ENCODE measurements at places on chromosomes 11 and 22.

- no peak for DNase-seq
These were observed 12.9 kb upstream of the FAT3 start for GRCh38 chr11:92211576-92212167.

- peak; percentile 46 for DNase-seq
These were observed 680.9 kb upstream of the ANO5 start for GRCh38 chr11:21511835-21512440.

GRCh38 chr22:30795118-30795517, 100.4 kb downstream of the OSBP2 start:
- DNase-seq: no peak

DNA sequence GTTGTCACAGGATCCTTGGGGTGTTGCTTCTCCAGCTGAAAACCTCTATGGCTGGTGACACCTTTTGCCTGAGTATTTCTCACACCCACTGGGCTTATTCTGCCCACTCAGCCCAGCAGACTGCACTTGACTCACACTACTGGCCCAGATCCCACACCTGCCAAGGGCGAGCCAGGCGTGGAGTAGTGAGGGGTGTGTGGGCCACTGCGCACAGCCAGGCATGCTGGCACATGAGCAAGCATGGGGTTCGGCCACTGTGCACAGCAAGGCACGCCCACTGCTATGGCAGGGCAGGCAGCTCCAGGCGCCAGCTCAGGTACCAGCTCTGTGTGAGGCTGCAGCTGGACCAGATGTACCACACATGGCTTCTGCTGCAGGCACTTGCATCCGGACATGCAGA, 116.5 kb upstream of the MTNR1B start:
- DNase-seq: no peak

- peak; percentile 91 for DNase-seq
These were observed 14.2 kb downstream of the PRR33 start for GRCh38 chr11:1877211-1878136.

GRCh38 chr11:111302298-111302697, 4.0 kb downstream of the POU2AF3 start:
- DNase-seq: no peak

DNA sequence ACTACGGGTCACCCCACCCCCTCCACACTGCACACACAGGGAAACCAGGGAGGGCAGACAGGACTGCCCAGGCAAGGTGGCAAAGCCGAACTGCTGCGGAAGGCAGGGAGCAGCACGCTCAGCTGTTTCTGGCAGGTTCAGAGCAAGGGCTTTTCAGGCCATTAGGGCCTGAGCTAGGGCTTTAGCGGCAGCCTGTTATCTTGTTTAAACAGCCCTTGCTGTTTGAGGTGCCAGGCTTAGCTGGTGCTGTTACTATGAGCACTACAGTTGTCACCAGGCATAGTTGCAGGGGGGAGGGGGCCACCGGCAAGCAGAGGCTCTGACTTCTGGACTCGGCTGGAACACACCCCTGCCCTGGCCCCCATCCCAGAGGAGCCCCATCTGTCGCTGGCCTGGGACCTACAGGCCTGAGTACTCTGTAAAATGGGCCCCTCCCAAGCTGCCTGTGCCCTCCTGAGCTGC, 34.9 kb downstream of the RSPH14 start:
- no peak for DNase-seq

- no peak for DNase-seq
These were observed 35.4 kb downstream of the SLN start for GRCh38 chr11:107676336-107677057.

- DNase-seq: no peak
These were observed 77.9 kb downstream of the BTBD10 start for GRCh38 chr11:13384908-13385640.

- DNase-seq: no peak
These were observed 1.5 kb upstream of the CACNA1I start for GRCh38 chr22:39569066-39569465.

GRCh38 chr11:31699066-31699465, 112.1 kb downstream of the PAX6 start:
- DNase-seq: no peak

GRCh38 chr22:39087098-39087497, 9.9 kb upstream of the APOBEC3H start:
- no peak for DNase-seq

GRCh38 chr11:93983542-93984195, 37.5 kb upstream of the HEPHL1 start:
- no peak for DNase-seq

DNA sequence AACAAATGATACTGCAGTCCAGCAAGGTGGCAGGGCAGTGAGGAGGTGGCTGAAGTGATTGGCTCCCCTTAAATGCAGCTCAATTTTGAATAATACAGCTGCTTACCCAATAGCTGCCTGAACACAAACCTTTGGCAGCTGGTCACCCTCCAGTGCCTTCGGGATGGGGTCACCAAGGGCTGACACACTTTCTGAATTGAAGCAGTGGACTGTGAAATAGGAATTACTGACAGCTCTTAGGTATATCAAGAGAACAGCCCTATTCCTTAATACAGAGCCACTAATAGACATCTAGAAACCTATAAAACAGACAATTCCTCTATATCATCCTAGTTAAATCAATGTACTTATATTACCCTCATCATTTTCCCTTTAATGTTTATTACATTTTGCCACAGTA, 474.2 kb upstream of the KIRREL3 start:
- no peak for DNase-seq

DNA sequence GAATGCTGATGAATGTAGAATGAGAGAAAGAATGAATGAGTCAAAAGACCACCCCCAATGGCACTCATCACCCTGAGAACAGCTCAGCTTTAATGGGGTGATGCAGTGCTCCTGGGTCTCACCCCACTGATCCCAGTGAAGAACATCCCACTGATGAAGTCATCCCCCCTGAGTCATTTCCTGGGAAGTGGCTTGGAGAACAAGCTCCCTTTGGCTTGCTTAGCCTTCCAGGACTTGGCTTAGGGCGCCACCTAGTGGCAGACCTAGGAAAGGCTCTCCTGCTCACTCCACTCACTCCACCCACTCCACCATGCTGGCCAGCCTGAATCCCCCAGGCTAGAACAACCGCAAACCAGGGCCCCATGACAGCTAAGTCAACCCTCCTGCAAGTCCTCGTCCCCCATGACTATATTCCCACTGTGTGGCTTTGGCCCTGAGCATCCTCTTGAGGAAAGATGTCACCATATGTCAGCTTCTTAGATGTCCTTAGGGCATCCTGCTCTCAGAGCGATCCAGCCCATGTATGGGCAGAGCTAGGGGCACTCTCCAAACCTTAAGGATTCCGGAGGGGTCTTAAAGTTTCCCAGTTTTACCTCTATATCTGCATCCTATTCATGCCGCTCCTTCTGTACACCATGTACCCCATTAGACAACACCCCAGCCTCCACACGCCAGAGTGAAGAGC, 17.8 kb upstream of the TMPRSS13 start:
- peak; percentile 83 for DNase-seq

DNA sequence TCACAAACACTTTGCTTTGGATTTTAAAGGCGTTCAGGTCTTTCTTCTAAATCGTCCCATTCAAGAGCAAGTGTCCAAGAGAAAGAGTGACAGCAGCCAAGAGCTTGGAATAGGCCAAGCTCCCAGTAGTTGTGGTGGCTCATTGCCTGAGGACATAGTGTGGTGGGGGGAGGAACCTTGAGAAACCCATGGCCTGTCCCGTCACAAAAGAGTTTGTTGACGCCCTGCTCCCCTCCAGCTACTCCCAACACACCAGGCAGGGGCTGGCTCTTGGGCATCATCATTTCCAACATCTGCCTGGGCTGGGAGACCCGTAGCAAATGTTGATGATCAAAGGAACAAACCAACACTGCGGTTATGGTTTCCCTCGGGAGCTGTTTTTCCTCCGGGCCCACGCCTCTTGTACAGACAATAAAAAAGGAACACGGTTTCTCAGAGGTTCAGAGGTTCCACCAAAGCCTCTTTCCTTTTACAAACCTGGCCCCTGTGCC, 20.8 kb downstream of the FADS3 start:
- no peak for DNase-seq

- no peak for DNase-seq
These were observed 64.2 kb upstream of the RASSF10 start for GRCh38 chr11:12944889-12945288.

Measured in lower leg skin (tissue), 4 donors.